ENCODE measurements at places on chromosomes 1 and 21.

GRCh38 chr1:105914403-105914802 lies 1142.1 kb upstream of the PRMT6 start:
- no peak for DNase-seq

DNA sequence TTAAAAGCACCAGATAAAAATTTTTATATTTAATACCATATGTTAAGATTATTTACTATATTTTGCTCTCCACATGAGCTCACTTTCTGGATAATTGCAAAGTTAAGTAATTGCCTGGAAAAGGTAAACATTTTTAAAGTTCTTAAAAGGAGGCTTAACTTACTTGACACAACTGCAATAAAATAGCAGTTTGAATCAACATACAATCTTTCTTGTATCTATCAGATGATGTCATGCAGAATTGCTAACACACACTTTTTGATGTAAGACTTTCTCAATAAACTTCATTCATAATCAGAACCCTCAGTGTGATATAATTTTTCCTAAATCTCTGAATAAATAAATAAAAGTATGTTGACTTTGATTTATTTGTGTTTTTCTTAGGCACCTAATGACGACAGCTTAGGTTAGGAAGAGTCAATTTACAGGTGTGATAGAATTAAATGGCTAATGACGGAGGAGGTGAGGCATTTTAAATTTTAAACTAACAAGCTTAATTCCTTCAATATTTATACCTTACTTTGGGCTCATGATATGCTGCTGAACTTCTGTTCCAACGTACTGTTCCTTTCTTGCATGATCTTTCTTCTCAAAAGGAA lies 99.5 kb downstream of the LYPLAL1 start:
- DNase-seq: no peak

- DNase-seq: no peak
Measured at GRCh38 chr1:28503117-28503516, 2.7 kb upstream of the RCC1 start.

DNA sequence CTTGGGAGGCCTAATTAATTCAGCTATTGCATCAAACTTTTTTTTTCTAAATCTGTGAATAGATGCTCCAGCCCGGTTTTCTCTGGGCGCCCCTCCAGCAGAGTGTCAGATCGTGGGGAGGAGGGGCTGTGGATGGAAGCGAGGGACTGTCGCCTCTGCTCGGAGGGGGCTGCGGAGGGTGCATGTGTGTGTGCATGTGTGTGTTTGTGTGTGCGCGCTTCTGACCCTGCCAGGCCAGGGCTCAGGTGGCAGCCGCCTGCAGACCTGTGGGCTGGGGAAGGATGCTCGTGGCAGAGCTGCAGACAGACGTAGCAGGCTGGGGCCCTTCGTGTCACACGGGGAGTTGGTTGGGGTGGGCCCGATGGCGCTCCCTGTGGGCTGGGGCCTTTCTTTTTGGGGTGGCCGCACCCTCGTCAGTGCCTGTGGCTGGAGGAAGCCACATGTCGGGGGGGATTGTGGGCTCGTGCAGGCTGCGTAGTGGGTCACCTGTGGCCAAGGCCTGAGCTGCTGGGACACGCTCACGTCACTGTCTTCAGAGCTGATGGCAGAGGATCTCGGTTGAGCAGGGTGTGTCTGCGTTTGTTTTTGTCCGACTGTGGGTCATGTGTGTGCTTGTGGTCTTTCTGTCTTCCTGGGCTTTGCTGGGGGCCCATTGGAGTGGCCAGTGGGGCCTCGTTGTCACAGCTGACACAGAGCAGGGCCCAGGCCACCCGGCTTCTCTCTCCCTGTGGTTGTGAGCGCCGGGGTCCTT lies 2.8 kb downstream of the SKI start:
- no peak for DNase-seq

DNA sequence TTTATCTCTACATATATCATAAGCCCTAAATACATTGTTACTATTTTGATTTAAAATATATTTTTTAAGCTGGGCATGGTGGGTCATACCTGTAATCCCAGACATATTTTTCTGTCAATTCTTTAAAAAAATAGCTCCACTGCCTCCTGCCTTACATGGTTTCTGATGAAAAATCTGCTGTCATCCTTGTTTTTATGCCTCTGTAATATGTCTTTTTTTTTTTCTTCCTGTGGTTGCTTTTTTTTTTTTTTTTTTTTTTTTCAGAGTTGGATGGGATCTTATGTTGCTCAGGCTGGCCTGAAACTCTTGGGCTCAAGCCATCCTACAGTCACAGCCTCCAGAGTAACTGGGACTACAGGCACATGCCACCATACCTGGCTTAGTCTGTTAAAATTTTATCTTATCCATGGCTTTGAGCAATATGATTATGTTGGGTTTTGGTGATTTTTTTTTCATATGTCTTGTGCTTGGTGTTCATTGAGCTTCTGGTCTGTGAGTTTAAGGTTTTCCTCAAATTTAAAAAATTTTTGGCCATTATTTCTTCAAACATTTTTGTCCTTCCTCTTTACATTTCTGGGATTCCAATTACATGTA lies 12.4 kb upstream of the EDARADD start:
- DNase-seq: no peak

- DNase-seq: no peak
Measured at GRCh38 chr1:240609527-240610060, 2.4 kb downstream of the GREM2 start.

All from germinal center (tissue), 1 donor.